ENCODE measurements at places on chromosomes 1 and 21.
A peak's percentile ranks its signal among the peaks of the same experiment; 100 is the strongest.

DNA sequence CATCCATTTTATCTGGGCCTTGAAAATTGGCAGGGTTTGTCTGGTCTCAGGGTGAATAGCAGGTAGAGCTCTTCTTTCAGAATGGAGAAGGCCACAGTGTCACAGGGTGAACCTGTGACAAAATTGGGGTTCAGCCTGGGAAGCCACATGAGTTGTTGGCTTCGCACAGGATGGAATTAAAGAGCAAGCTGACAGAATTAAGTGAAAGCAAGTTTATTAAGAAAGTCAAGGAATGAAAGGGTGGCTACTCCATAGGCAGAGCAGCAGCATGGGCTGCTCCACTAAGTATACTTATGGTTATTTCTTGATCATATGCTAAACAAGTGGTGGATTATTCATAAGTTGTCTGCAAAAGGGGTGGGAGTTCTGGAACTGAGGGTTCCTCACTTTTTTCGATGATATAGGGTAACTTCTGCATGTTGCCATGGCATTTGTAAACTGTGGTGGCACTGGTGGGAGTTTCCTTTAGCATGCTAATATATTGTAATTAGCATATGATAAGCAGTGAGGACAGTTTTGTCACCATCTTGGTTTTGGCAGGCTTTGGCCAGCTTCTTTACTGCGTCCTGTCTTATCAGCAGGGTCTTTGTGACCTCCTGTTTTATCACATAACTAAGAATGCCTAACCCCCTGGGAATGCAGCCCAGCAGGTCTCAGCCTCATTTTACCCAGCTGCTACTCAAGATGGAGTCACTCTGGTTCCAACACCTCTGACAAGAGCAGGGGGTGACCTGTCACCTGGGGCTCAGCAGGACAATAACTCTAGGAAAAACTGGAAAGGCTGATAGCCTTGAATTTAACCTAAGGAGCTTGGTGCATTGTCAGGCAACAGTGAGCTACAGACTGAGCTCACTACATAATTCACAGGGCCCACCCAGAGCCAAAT is 5.1 kb downstream of the IFNAR2 start:
- no peak for DNase-seq

GRCh38 chr1:36836196-36836883 is 198.0 kb downstream of the GRIK3 start:
- DNase-seq = no peak

GRCh38 chr1:158169105-158169504 is 11.6 kb upstream of the CD1D start:
- DNase-seq = no peak

DNA sequence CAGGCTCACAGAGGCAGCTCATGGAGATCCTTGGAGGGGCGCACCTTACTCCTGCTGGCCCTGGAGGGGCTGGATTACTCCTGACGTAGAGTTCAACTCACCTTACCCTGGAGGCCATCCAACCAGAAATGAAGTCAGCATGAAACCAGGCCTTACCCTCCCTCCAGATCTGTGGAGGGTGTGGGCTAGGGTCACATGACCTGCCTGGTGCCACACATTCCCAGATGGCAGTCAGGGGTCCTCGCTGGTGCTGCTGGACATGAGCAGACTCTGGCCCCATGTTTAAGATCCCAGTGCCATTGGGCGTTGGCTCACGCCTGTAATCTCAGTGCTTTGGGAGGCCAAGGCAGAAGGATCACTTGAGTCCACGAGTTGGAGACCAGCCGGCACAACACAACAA is 4.5 kb downstream of the C21orf58 start:
- DNase-seq = no peak

DNA sequence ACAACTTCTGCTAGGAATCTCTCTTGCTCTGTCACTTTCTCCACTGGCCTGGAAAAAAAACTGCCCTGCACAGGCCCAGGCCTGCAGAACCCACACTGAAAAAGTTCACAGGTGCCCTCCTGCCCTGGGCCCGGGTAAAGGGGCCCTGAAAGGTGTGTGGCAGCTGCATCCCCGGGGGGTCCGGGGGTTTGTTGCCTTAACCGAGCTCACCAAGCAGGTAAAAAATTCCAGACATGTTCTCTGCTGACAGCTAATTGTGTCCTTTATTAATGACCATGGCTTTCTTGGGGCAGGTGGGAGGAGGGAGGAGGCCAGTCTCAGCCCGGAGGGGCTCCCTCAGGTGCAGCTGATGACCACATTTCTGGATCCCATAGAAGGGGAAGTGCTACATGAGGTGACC is 122.9 kb downstream of the LACTBL1 start:
- no peak for DNase-seq

GRCh38 chr1:154698320-154699096 is 90.5 kb upstream of the ADAR start:
- DNase-seq = no peak

DNA sequence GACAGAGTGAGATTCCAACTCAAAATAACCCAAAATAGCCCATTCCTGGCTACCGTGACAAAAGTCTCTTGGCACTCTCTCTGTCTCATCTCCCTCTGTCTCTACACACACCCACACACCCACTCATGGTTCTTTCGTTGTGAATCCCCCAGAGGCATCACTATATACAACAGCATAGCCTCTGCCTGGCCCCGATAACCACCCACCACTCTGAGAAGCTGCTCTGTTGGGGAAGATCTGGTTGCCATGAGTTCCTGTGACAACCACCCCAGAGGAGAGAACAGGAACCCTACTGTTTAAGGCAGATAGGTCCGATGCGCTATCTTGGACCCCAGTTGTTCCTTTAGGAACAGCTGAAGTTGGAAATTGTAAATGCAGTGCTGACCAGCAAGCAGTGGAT is 70.4 kb upstream of the LYST start:
- DNase-seq = no peak

DNA sequence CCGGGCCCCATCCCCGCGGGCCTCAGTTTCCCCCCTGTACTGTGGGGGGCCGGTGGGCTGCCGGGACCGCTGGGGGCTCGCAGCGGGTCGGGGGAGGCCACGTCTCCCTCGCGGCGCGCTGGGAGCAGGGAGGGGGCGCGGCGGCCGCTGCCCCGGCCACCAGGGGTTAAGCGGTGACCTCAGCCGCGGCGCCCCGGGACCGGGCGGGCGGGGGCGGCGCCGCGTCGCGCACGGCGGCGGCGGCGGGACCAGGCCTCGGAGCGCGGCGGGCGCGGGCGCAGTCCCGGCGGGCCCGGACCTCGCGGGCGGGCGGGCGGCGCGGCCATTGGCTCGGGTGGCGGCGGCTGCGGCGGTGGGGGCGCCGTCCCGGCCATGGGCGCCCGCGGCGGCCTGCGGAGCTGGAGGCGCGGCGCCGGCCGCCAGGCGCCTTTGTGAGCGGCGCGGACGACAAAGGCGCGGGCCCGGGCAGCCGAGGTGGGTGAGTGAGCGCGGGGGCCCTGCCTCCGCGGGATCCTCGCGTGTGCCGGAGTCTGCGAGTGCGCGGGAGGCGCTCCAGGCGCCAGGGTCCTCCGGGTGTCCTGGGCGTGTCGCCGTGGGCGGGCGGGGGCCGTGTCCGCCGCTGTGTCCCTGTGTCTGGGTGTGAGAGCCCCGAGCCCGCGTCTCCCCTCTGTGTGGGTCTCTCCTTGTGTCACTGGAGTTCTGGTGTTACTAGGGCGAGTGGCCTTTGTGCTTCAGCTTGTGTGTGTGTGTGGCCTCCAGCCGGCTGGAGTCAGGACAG is at the start of gene ARHGEF10L:
ARHGEF10L (plus strand) TSS at position 222 of the 778 bp plus-strand sequence. CDS start 40,898 bp downstream, outside the sequence.
- peak; percentile 57 for DNase-seq

- peak; percentile 71 for DNase-seq
Measured at GRCh38 chr21:44304877-44305293, 5.0 kb downstream of the PFKL start.

- no peak for DNase-seq
Measured at GRCh38 chr1:221829327-221830015, 87.6 kb upstream of the DUSP10 start.

DNA sequence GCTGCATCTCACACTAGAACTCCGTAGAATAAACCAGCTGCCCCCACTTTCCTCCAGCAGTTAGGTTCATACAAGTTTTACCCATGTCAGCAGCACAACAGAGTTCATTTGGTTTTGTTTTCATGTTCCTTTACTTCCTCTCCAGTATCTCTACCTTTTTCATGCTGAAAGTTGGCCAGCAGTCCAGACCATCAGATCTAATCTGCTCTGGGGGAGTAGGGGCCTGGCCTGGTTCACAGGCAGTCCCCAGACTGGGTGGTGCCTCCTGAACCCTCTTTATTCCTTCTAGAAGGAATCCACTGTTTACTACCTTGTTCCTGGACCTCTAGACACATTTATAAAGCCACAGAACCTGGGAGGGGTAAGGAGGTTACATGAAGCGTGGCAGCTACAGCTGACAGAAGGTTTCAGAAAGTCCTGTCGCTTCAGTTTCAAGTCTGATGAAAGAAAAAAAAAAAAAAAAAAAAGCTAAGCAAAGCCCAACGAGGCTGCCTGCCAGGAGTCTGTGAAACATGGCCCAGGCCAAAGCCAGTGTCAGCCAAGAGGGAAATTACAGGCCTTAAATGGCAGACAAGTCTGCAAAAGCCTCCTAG is 184.6 kb upstream of the JUN start:
- DNase-seq = peak; percentile 49

DNA sequence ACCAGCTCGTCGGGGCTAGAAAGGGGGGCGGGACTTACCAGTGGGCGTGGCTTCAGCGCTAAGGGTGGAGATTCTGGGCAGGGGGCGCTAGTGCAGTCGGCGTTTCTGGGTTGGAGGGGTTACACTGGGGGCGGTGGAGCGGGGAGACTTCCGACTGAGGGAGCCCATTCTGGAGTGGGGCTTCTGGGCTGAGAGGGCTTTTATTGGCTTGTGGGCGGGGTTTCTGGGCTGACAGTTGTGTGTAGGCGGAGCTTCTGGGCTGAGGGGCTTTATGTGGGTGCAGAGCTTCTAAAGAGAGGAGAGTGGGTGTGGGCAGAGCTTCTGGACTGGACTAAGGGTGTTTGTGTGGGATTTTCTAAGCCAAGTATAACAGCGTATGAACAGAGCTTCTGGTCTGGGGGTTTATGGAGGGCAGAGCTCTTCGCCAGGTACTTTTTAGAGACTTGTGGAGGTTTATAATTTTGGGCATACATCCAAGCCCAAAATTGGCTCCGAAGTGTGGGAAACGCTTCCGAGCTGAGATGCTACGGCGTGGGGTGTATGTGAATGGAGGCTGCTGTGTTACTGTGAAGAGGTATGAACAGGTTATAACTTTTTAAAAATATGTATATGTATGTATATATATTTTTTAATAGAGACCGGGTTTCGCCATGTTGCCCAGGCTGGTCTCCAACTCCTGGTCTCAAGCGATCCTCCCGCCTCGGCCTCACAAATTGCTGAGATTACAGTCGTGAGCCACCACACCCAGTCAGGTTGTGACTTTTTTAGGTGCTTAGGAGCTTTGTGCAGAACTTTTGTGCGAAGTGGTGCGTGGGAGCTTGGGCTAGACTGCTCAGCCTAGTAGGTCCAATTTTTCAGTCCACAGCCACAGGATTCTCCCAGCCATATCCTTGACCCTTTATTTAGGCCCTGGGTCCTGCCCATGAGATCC is 825 bp downstream of the TMEM39B start:
- DNase-seq = no peak

- no peak for DNase-seq
Measured at GRCh38 chr21:18960306-18960705, 556.7 kb upstream of the TMPRSS15 start.

- no peak for DNase-seq
Measured at GRCh38 chr1:185377831-185378230, 60.8 kb upstream of the IVNS1ABP start.

GRCh38 chr1:20439282-20439681 is 46.7 kb downstream of the CAMK2N1 start:
- DNase-seq = no peak

- no peak for DNase-seq
Measured at GRCh38 chr1:237108297-237109040, 66.5 kb downstream of the RYR2 start.

DNA sequence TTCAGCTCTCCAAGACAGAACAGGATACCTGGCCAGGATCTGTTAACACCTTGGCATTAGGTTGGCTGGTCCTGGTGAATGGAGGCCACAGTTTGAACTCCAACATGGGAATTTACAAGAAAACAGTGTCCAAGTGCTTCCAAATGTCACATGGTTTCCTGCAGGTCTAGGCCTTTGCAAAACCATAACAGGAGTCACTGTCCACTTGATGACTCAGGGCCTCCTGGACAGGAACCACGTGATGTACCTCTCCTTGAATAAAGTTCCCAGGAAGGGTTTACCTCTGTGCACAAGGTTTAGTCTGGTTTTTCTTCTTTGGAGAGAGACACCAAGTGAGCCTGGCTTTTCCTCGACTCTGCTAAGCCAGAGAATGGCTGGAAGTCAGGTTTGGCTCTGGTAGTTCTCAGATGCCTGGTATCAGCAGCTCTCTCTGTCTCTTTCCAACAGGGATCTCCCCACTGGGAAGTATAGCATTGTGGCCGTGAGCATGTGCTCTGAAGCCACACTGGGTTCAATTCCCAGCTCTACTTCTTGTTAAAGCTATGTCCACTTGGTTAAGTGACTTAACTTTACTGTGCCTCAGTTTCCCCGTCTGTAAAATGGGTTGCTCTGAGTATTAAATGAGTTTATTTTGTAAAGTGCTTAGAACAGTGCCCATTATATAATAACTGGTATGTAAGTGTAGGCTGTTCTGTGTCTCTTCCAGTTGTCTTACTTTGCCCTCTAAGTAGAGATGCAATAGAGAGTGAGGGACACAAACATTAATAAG is 27.3 kb upstream of the TMEM61 start:
- no peak for DNase-seq

DNA sequence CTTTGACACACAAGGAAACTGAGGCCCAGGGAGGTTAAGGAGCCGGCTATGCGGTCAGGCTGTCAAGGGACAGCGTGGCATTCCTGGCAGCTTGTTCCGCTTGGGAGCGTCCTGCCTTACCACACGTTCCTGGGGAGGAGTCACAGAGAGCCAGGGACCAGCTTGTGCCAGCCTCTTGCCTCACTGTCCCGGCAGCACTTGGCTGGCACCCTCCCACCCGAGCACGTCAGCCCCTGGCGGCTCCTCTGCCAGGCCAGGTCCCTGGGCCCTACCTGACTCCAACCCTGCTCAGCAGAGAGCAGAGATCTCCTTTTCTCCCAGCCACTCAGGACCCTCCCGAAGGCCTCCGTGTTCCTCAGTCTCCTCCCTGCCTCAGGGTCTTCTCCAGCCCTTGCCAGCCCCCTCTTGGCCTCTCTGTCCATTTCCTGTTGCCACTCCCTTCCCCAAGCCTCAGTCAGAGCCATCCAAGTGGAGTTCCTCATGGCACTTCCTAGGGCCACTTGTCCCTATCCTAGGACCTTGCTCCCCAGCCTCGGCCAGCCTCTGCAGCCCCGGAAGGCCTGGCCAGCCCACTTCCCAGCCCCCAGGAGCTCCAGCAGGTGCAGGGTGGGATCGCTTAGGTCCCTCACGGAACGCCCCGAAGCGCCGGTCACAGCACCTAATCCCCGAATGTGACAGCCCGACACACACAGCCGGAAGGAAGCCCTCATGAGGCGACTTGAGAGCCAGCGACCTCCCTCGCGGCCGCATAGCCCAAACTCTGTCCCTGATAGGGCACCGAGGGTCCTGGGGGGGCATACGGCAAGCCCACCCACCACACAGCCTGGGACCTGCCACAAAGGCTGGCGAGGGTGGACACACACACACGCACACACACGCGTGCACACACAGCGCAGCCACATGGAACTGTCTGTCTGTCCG is 130.3 kb downstream of the CASZ1 start:
- DNase-seq = no peak

- no peak for DNase-seq
Measured at GRCh38 chr1:97160818-97161217, 439.2 kb downstream of the PTBP2 start.

Data from GM13977 (cell line).